ENCODE measurements at places on chromosomes 4 and X.

DNA sequence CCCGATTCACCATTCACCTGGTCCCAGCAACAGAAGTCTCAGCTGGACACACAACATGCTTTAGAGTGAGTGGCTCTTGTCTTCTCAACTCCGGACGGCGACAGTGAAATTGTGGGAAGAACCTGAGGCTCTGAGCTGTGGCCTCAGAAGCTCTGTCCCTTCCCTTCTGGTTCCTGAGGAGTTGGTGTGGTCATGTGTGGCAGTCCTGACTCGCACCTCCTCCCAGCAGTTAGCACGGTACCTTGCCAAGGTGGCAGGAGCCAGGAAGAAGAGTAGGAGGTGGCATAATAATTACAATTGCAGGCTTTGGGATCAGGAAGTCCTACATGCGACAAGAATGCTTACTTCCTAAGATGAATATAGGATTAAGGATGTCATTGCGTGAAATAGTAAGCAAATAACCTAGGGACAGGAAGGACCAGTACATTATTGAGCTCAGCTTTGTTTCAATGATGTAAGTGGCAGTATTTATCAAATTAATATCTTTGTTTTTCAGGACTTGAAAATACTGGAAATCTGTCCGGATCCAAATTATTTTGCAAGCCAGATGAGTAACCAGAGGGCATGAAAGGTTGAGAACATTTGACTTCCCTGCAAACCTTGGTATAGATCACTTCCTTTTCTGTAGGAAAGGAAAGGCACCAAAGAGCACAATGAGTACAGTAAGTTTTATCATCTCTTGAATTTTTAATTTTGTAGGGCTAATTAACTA lies 21.1 kb downstream of the RNF4 start:
- no peak for DNase-seq

GRCh38 chr4:38075370-38076152 lies 115.4 kb downstream of the PTTG2 start:
- DNase-seq: no peak

DNA sequence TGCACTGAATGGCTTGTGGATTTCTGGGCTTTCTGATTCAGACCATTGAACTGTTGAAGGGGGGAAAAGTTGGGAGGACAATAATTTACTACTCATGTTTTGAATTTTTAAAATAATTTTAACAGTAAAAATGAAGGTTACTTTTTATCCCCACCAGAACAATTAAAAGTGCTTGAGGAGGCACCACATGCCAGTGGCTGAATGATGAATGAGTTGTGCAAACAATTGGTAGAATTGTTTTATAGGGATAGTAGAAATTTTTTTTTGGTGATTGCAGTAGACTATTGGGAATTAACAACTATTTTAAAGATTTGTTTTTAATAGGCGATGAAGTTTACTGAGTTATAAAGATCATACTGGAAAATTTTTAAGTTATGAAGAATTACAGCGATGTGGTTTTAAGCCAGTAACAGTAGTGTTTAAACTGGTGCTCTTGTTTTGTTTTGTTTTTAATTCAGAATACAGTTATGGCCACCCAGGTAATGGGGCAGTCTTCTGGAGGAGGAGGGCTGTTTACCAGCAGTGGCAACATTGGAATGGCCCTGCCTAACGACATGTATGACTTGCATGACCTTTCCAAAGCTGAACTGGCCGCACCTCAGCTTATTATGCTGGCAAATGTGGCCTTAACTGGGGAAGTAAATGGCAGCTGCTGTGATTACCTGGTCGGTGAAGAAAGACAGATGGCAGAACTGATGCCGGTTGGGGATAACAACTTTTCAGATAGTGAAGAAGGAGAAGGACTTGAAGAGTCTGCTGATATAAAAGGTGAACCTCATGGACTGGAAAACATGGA lies 2.7 kb downstream of the REST start:
- DNase-seq: no peak

DNA sequence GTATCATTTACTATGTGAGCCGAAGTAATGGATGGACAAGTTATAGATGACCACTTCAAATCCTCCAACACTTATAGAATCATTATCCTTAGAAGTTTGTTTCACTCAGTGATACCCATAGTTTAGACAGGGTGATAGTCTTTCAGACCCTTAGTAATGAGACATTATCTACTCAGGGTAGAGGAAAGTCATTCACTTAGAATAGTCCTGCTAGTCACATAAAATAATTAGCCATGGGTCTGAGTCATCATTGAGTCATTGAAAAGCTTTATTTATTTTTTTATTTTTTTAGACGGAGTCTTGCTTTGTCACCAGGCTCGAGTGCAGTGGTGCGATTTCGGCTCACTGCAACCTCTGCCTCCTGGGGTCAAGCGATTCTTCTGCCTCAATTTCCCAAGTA lies 321.7 kb upstream of the FSTL5 start:
- no peak for DNase-seq

DNA sequence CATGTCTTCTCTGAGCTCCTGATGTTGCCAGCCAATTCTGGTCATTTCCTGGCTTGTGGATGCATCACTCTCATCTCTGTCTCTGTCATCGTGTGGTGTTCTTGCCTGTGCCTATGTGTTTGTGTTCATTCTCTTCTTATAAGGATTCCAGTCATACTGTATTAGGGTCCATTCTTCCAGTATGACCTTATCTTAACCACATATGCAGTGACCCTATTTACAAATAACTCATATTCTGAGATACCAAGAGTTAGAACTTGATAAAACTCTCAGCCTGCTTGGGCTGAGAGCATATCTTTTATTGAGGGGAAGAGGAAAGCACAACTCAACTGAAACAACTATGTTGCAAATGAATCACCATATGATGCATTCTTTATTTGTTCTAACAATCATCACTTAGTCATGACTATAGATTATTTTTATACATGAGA lies 189.0 kb upstream of the ANXA10 start:
- no peak for DNase-seq

- DNase-seq: no peak
Observed at GRCh38 chr4:123977641-123978081, 581.1 kb downstream of the SPRY1 start.

DNA sequence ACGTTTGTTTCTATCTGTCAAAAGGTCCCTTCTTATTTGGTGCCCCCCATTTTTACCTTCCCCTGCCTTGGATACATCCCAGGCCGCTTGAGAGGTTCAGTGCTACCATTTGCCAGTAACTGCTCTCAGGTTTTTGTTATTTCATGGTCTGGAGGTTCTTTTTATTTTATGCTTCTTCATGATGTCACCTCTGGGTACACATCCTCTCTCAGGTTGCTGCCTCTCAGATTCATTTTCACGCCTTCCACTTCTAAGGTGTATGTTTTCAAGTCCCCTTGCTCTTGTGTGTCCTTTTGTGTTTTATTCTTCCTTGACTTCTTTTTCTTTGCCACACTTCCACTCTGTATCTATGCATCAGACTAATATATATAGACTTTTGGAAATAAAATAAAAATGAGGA lies 640.1 kb upstream of the AADAT start:
- no peak for DNase-seq

DNA sequence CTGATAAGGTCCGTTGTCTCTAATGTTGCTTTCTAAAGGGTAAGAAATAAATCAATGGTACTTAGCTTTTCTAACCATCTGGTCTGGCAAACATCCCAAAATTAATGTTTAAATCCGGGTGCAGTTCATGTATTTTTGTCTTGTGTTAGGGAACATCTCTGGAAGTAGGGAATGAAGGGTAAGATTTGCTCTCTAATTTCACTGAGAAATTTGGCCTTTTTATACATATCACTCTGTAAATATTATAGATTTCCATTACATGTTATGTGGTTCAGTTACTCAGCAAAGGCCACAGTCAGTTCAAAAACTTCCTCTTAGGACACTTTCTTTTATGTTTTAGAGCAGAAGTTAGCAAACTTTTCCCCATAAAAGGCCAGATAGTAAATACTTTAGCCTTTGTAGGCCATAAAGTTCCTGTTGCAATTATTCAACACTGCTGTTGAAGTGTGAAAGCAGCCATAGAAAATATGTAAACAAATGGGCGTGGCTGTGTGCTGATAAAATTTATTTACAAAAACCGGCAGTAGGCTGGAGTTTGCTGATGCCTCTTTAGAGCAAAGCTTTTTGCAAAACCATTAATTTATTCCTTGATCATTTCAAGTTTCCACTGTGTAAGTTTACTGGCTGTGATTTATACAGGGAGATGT lies 218.1 kb downstream of the ANTXR2 start:
- no peak for DNase-seq

- DNase-seq: no peak
Observed at GRCh38 chr4:153798420-153798819, 9.5 kb upstream of the SFRP2 start.

GRCh38 chr4:58477950-58478349 lies 1367.8 kb upstream of the IGFBP7 start:
- no peak for DNase-seq

DNA sequence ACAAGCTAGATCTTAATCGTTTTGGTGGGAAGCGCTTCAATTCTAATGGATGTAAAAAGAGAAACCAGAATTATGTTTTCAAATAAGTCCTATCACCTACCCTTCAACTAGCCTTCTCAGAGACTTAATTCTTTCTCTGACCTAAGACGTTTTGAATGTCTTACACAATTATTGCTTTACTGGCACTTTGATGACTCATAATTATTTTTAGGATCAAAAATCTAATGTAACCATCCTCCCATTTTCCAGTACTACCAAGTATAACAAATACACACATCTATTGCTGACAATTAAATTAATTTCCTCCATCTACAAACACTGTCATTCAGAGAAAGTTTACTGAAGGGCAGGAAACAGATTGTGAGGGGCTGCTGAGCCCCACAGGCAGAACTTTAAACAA lies 108.6 kb downstream of the PPP3CA start:
- DNase-seq: no peak

DNA sequence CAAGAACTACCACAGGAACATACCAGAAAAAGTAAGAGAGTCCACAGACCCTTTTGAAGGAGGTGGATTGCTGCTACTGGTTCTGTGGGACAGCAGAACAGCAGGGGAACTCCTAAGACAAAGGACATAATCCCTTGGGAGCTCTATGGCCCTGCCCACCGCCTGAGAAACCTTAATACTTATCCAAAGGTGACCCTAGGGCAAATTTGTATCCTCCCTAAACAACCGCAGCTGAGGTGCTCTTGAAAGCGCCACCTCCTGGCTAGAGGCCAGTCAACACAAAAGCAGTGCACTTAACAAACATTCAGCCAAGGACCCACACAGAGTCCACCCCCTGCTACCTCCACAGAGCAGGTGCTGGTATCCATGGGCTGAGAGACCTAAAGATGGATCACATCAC lies 136.8 kb downstream of the ADAM29 start:
- no peak for DNase-seq

DNA sequence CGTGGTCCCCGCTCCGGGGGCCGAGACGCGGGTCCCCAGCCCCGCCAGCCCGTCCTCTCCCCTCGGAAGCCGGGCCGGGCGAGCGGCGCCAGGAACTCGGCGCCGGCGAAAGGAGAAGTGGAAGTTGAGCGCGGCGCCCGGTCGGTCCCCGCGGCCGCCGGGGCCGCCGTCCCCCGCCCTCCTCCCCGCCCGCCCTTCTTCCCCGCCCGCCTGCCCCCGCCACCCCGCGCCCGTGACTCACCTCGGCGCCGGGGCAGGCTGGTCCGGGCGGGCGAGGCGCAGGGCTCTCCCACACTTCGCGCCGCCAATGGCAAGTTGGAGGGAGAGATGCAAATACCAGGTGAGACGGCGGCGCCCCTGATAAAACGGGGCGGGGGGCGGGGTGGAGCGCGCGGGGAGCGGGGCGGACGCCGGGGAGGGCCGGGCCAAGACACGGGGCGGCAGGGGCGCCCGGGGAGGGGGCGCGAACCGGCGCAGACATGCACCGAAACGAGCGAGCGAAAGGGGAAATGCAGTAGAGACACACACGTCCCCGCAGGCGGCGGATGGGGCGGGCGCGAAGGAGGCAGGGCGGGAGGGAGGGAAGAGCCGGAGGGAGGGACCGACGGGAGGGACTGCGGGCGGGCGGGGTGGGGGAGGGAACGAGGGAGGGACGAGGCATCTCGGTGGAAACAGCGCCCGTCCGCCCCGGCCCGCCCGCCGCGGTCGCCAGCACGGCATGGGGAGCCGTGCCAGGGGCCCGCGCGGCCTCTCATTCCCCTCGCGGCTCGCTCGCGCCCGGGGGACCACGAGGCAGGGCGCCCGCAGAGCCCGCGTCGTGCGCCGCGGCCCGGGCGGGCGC lies at the start of gene ELF4:
Gene ELF4, minus strand, starts transcription at position 119 of the 841 bp plus-strand sequence. CDS start 29,167 bp downstream, outside the sequence.
- peak; percentile 38 for DNase-seq

- DNase-seq: no peak
Observed at GRCh38 chrX:38882894-38883626, 81.8 kb downstream of the MID1IP1 start.

- no peak for DNase-seq
Observed at GRCh38 chr4:123463869-123464268, 67.3 kb downstream of the SPRY1 start.

GRCh38 chr4:102640669-102641068 lies 120.1 kb downstream of the MANBA start:
- DNase-seq: no peak

DNA sequence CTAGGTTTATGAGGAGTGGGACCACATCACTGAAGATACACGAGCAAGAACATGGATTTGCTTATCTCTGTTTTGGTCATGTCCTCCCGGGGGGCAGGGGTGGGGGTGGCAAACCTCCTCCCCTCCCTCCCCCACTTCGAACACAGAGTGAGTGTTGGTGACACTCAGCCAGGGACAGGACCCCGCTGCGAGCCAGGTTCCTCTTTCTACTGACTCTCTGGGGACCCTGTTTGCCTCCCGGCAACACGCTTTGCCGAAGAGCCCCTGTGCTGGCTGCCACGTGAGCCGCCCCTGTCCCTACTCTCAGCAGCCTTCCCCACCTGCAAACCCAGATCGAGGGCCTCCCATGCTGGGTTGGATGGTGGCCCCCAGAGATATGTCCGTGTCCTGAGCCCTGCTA lies 34.7 kb downstream of the P2RY8 start:
- no peak for DNase-seq

- peak; percentile 46 for DNase-seq
Observed at GRCh38 chrX:150365051-150365989, 2.2 kb downstream of the MAMLD1 start.
